ENCODE measurements at places on chromosomes 1 and 21.

DNA sequence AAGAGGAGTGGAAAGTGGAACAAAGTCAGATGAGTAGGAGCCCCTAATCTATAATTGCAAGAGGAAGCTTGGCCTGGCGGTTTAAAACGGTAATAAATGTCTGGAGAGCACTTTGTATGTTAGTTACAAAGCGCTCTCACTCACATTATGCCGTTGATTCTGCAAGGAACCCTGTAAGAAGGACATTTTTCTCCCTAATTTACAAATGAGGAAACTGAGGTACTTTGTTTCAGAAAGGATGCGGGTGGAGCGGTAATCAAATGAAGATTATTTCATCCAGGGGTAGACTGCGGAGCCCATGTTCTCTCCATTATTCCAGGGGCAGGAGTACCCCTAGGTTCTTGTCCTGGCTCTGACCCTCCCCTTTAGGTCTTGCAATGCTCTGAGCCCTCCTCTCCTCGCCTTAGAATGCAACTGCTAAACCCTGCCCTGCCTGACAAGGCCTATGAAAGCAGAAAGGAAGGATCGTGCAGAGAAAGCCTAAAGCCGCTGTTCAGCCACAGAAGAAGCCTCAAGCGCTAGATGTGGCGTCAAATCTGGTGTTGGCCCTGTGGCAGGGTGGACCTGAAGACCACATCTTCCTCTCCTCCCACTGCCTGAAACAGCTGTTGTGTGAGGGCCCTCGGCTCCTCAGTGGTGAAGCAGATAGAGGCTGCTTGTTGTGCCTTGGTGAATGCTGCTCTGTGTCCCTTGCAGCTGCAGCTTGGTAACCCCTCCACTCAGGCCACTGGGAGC, 588 bp upstream of the PACC1 start:
- DNase-seq = no peak

DNA sequence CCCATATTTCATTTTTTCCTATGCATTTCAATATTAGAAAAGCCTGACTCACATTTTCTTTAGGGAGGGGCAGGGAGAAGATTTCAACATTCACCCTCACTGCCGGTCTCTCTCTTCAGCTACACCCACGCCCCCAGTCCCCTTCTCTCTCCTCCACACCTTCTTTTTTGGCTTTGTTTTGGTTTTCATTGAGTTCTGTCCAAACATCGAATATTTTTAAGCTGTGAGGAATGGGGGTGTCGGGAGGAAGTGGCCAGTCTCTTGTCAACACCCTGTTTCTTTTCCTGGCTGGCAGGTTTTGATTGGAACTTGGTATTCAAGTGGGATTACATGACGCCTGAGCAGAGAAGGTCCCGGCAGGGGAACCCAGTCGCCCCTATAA, 177.3 kb downstream of the PGBD5 start:
- DNase-seq = no peak

- DNase-seq = no peak
Observed at GRCh38 chr1:220791956-220792355, 5.2 kb downstream of the MTARC1 start.

DNA sequence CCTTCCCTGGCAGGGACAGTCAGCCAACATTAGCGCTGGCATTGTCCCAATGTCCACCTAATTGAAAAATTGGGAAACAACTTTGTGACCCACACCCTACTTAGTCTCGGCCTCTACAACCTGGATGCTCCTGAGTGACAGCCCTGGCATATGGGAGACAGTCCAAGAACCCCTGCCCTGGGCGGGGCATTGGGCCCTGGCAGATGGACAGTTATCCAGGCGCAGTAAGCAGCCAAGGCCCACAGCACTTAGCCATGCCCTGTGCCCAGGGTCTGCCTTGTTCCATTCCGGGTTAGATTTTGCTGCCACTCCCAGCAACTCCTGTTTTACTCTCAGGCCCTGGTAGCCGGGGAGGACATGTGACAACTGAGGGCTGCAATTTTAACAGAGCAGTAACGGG, 50.3 kb downstream of the NFASC start:
- no peak for DNase-seq

DNA sequence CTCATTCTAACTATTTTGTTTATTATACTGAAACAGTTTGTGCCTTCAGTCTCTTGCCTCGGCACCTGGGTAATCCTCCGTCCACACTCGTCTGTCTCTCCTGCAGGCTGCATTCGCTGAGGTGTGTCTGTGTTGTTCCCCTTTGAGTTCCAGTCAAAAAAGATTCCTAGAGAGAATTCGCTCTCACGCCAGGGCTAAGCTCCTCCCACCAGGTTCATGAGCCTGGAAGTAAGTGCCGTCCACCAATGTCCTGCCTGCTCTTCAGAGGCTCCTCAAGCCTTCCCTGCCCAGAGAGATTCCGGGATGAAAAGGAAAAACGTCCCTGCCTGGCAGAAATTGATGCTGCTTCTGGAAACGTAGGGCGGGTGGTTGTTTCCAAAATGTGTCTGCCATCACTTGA, 12.9 kb downstream of the KIAA2013 start:
- no peak for DNase-seq

- no peak for DNase-seq
Observed at GRCh38 chr1:34925730-34926129, 3.7 kb downstream of the DLGAP3 start.
